ENCODE measurements at places on chromosomes 4 and X.

- no peak for DNase-seq
Measured at GRCh38 chr4:141576585-141577110, 59.7 kb upstream of the IL15 start.

DNA sequence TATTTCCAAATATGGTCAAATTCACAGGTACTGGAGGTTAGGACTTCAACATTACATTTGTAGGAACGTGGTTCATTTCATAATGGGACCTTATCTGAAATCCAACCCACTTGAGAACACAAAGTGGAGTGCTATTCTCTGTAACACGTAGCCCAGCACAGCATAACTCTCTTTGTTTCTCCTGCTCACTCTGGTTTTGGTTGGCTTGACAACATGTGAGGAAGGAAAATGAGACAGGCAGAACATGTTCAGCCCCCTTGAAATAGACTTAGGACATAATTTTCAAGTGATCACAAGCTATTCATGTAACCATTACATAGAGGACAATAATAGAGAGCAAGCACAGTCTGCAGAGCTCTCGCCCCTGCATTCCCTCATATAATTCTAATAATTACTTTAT is 115.1 kb upstream of the SMIM10 start:
- no peak for DNase-seq

- no peak for DNase-seq
Measured at GRCh38 chr4:107685740-107686139, 34.3 kb downstream of the PAPSS1 start.

GRCh38 chr4:18082236-18082635 is 60.7 kb upstream of the LCORL start:
- no peak for DNase-seq

- no peak for DNase-seq
Measured at GRCh38 chrX:15235001-15235400, 34.9 kb downstream of the ASB9 start.

- DNase-seq: no peak
Measured at GRCh38 chr4:26879805-26880204, 19.2 kb downstream of the STIM2 start.

DNA sequence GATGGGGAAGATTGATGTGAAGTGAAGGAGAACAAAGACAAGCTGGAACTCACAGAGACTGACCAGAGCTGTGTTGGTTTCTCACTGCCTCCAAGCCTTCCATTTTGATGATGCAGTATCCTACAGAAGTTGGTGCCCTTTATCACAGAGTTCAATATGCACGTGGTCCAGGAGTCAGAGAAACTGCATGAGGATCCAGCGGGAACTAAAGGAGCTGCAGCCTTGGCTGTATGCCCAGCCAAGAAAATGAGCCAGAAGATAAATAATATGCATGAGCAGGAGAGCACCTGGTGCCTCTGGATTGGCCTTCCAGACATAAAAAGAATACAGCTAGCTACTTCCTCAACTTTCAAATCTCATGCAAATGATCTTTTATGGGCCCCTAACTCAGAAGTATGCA is 44.3 kb upstream of the DCLK2 start:
- DNase-seq: no peak

- DNase-seq: no peak
Measured at GRCh38 chrX:40104630-40104984, 6.8 kb upstream of the BCOR start.

DNA sequence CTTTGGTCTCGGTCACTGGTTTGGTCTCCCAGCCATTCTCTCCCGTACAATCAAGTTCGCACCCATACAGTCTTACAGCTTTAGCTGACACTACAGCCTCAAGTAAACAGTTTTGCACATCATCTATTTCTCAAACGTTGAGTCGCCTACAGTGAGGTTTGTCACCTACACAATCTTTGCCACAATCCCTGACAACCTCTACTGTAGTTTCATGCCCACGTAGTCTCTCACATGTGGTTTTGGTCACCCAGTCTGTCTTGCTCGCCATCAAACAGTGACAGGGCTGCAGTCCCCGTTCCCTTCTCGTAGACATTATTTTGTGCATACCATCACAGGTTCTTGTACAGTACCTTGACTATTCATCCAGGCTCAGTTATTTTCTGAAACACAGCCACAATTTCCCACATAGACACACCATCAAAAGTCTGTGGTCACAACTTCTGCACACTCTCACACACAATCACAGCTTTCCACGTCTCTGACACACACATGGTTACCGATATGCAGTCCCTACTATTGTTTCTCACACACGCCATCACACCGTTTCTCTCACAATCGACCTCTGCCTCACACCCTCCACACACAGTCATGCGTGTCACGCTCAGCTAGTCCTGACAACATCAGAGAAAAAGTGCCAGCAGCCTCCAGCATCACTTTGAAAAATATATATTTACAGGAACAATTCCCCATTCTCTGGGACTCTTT is 5.3 kb upstream of the CFP start:
- DNase-seq: no peak

GRCh38 chr4:20624793-20625374 is 75.4 kb upstream of the PACRGL start:
- no peak for DNase-seq

DNA sequence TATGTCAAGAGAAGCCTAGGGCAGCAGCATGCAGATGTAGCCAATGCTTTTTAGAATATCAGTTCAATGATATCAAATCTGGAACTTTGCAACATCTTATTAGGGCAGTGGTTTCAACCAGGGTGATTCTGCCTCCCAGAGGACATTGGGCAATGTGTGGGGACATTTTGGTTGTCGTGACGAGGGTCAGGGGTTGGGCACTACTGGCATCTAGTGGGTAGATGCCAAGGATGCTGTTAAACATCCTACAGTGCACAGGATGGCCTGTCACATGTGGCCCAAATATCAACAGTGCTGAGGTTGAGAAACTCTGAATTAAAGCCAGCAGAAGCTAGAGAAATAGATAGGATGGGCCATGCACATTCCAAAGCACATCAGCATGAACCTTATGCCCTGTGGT is 152.3 kb downstream of the AMELX start:
- DNase-seq: no peak

GRCh38 chr4:164701665-164702064 is 52.3 kb upstream of the SMIM31 start:
- no peak for DNase-seq

DNA sequence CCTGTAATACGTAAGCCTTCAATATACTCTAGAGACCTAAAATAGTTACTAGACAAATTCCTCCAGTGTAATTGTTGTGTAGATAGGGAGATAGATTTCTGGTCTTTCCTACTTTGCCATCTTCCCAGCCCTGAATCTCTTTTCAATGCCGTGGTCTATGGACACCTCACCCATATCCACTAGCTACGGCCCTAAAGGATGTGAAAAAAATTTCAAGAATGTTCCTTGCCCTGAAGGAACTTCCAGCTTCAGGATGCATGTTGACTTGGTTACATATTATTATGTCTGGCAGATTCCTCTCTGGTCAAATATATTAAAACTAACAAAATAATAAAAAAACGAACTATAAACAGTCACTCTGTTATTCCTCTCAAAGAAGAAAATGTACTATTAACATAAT is 52.4 kb upstream of the TSPAN5 start:
- no peak for DNase-seq

- DNase-seq: no peak
Measured at GRCh38 chr4:158535130-158535614, 13.5 kb downstream of the RXFP1 start.

GRCh38 chrX:141469469-141469868 is 115.1 kb downstream of the SPANXA1 start:
- no peak for DNase-seq

GRCh38 chr4:10457255-10457801 is at the start of gene ZNF518B:
Gene ZNF518B (minus strand): TSS chr4:10457426. CDS start chr4:10446328, 11,098 bp downstream.
- DNase-seq: peak; percentile 76

DNA sequence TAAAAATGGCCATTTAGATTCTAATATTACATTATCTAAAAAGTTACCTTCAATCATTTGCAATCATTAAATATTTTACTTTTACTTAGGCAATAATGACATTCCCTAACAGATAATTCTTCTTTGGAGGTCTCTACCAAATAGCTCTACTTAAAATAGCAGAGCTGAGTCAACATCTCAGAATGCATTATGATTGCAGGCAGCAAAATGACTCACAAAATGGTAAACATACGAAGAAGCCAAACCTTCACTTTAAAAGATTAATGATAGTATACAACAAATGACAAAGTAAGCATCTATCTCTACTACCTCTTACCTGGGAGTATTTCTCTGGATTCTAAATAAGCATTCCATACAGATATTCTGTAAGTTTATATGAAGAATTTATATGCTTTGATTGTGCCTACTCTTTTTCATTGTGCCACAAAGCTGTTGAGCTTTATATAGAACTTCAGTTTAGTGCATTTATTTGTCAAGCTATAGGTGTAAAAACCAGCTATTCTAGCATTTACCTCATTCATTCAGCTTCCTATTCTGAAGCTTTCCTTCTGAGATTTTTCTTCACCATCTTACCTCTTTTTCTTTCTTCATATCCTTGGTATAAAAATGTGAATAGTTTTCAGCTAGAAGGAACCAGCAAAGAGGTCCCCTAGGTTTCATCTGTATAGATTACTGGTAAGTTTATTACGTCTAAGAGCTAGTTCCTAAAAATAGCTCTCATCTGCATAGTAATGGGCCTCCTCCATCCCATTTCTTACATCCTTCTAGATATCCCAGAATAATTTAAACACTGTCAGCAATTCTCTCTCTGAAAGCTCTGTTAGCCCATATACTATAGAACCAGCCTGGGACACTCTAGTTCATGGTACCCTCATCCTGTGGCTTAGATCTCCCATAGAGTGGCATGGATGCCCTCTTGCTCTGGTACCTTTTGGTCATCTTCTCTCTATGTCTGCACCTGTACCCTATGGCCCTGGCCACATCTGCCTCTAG is 17.2 kb upstream of the SPCS3 start:
- no peak for DNase-seq

DNA sequence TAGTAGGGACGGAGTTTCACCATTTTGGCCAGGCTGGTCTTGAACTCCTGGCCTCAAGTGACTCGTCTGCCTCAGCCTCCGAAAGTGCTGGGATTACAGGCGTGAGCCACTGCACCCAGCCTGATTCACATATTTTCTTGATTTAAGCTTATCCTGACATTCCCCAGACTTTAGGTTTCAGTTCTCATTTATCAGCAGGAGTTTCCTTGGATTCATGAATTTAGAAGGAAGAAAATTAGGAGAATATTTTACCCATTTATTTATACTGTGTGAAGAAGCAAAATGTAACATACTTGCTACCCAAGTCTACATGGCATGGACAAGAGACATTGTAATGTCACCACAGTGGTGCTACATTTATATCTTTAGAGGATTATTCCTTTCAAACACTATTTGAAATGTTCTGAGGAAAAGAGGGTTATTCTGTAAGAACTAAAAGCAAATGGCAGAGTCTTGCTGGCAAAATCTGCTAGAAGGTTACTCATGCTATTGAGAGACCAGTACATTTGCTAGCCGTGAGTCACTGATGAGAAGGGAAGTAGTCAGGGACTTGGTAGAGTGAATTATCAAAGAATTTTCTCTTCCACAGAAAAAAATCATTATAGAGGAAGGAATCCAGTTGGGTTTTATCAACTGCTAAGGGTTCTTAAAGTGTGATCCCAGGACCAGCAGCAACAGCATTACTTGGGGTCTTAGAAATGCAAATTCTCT is 26.1 kb upstream of the CFAP299 start:
- DNase-seq: no peak

GRCh38 chrX:154730253-154730891 is 20.5 kb downstream of the GAB3 start:
- DNase-seq: no peak

GRCh38 chr4:99593781-99594641 is 19.4 kb downstream of the MTTP start:
- no peak for DNase-seq

DNA sequence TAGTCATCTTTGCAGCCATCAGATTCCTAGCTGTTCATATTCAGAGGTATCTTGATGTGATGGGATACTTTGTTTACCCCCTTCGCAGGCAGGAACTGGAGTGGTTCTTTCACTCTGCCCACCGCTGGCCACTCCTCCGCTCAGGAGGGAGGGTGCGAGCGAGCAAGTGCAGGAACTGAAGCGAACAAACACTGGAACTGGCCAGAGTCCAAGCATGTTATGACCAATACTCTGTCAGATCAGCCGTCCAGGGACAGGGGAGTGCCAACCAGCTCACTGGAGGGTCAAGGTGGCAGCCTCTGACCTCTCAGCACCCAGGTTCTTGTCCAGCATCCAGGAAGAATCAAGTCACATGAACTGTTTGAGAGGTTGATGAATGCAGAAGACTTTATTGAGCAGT is 18.0 kb upstream of the MANBA start:
- DNase-seq: no peak

Data from activated CD4-positive, alpha-beta T cell treated with anti-CD3 and anti-CD28 coated beads for 4 hours (primary cell).